ENCODE measurements at places on chromosomes 7 and 10. TPM values are rescaled to one million over a fixed set of nuclear protein-coding genes. Genes with fewer than 3 reads are reported as not detected.

- no peak for DNase-seq
These were observed 94.2 kb upstream of the CXCL12 start for GRCh38 chr10:44478876-44479705.

PRPS1L1 gene
- not detected for polyA plus RNA-seq

- DNase-seq: no peak
These were observed 91.6 kb downstream of the ETV1 start for GRCh38 chr7:13897819-13898218.

DNA sequence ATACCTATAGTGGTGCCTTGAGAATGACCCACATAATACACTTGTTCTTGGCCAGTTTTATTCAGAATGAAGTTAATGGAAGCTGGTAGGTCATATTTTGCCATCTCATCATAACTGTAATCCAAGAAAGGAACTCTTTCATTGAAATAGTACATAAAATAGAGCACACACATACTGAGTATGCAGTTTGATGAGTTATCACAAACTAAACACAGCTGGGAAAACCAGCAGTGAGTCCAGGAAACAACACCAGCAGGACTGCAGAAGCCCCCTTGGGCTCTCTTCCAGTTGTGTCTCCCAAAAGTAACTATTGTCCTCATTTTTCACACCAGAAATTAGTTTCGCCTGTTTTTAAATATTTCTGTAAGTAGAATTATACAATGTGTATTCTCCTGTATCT, 19.8 kb upstream of the CH25H start:
- no peak for DNase-seq

EXOC6 gene
- polyA plus RNA-seq: 5.8 TPM

DNA sequence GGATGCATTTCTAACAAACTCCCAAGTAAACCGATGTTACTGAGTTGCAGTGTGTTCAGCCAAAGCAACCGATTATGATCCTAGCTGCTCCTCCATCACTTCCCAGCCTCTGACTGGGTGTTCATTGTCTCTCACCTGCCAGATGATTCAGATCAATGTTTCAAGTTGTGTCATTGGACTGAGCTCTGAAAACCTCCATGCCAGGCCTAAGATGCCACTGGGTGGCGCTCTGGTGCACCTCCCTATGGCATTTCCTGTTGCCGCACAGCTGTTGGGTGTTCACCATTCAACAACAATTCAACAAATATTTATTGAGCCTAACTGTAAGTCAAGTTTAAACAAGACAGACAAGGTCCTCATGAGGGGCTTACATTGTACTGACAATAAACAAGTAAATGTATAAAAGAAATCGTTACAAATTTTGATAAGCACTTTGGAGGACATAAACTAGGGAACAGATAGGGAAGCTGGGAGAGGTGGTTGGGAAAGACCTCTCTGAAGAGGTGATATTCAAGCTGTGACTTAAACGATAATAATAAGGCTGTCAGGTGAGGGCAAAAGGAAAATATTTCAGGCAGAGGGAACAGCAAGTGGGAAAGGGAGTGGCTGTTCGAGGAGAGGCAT, 22.8 kb downstream of the RGR start:
- DNase-seq: peak; percentile 21

LCOR gene
- 4.7 TPM for polyA plus RNA-seq

SERPINE1 gene
- 595 TPM for polyA plus RNA-seq

STEAP2 gene
- polyA plus RNA-seq: 4.1 TPM

DNA sequence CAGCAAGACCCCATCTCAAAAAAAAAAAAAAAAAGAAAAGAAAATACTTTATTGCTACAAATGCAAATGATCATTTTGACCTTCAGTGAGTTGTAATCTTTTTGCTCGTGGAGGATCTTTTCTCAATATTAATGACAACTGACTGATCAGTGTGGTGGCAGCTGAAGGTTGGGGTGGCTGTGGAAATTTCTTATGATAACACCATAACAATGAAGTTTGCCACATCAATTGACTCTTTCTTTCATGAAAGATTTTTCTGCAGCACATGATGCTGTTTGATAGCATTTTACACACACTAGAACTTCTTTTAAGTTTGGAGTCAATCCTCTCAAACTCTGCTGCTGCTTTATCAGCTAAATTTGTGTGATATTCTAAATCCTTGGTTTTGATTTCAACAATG, 12.4 kb upstream of the CCDC7 start:
- DNase-seq: no peak

SLC16A12 gene
- polyA plus RNA-seq: 4.3 TPM

HGF gene
- polyA plus RNA-seq: 0.42 TPM

GRCh38 chr7:641269-641671, 85.2 kb upstream of the DNAAF5 start:
- DNase-seq: no peak

- no peak for DNase-seq
These were observed 32.2 kb upstream of the AQP1 start for GRCh38 chr7:30879139-30880124.

GRCh38 chr10:69217119-69217754, 2.9 kb upstream of the HKDC1 start:
- no peak for DNase-seq

DNA sequence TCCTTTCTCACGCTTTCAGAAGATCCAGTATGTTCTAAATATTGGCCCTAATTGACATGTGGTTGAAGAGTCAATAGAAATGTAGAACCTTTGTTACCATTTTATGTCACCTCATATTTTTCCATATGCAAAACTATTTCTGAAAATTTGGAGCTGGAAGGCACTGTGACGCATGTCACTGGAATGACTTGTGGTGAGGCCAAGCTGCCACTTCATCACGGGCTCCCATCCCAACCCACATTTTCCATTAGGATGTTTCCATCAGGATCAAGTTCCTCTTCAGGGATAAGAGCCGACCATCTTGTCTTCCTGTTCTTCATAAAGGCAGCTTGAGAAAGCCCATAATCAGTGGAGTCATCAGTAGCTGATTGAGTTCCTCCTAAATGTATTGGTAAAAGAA, 1241.7 kb downstream of the GATA3 start:
- DNase-seq: no peak

DNA sequence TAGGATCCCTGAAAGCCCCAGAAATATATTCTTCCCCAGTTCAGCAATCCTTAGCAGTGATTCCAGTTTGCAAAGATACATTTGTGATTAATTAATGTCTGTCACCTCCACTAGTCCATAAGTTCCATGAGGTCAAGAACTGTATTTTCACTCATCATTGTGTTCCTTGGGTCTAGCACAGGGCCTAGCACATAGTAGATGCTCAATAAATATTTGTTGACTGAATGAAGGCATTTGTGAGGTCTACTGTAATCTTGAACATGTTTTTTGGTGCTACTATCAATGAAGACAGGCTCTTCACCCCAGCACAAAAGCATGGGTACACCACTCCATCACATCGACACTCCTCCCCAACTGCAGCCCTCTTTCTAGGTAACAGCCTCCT, 30.8 kb upstream of the PAX2 start:
- no peak for DNase-seq

DNA sequence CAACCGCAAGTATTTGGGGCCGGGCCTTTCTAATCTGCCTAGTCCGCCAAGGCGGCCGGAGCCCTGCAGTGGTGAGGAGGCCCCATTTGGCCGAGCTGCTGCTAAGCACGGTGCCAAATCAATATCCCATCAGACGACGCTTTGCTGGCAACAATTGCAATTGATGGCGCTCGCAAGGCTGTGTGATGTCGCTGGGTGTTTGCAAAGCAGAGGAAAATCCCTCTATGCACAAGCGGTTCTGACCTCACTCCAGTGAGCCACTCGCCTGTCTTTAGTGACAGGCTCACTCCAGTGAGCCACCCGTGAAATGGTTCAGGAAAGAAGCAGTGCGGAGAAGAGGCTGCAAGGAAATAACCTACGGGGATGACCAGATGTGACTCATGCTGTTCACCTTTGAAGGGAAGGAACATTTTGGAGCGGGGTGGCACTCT, 18.3 kb upstream of the PDE1C start:
- no peak for DNase-seq

- no peak for DNase-seq
These were observed 695.5 kb downstream of the GRM8 start for GRCh38 chr7:126557271-126557670.

NPC1L1 gene
- 0.03 TPM for polyA plus RNA-seq

SAMD9 gene
- 1.4 TPM for polyA plus RNA-seq

TET1 gene
- polyA plus RNA-seq: 0.27 TPM

DNA sequence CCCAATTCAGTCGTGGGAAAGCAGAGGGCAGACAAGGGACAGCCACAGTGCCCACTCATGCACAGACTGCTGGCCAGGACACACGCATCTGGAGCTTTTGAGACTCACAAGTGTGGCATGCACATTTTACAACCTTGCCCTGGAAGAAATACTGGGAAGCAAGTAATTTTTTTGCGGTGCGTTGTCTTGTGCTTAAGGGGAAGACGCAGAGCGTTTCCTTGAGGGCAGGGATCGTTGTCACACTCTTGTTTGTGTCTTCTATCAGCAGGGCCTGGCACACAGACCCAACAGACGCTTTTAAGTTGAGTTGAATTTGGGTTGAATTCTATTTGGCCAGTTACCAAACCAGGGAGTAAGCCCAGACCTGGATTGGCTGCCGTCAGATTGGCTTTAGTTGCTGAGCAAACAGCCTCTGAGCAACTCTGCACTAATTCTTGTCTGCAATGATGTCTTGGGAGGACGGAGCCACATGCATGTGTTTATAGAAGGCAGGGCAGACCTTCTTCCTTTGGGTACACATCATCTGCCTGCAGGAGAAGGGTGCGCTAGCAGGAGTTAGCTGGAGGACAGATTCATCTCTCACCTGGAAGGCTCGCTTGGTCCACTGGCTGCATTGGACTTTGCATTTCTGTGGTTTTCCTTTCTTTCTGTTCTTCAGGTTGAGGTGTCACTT, 38.4 kb downstream of the IL2RA start:
- no peak for DNase-seq

CFAP69 gene
- 1.0 TPM for polyA plus RNA-seq

DNA sequence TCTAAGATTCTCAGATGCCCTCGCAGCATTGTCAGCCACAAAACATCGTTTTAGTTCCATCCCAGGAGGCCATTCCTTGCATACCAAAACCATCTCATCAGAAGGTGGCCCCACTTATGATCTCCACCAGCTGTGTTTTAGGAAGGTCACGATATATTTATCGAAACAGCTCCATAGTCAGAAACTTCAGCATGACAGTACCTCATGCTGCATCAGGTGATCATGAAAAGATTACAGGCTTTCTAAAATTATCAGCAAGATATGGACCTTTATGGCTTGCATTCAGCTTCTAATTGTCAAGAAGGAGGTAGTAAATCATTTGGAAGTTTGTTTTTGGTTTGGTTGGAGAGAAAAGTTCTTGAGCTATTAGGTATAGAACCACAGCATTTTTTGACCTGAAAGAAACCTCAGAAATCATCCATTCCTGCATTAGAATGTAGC, 20.0 kb downstream of the JAZF1 start:
- DNase-seq: no peak

DNA sequence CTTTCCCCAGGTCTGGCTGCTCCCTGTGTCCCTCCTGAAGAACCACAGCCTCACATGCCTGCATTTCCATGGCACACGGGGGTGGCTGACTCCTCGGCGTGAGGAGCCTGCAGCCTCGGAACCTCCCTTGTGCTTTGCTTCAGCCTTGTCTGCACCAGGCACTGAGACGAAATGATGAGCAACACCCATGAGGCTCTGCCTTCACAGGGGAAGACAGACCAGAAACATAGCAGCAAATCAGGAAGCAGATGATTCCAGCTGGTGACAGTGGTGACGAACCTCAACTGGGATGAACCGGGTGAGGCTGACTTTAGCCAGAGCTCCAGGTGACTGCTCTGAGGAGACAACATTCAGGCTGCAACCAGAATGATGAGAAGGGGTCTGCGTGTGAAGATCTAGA, 84.5 kb upstream of the SMNDC1 start:
- no peak for DNase-seq

GARS1 gene
- polyA plus RNA-seq: 48.5 TPM

NUTM2E gene
- not detected for polyA plus RNA-seq

DNA sequence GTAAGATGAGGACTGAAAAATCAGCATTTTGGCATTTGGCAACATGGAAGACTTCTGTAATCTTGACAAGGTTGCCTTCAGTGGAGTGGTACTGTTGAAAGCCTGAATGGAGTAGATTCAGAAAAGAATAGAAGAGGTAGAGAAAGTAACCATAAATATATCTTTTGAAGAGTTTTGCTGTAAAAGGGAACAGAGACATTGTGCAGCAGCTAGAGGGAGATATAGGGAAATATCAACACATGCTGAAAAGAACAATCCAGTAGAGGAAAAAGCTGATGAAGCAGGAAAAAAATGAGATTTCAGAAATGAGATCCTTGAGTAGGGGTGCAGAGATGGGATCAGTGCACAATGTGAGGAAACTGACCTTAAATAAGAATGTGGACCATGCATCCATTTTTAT, 60.0 kb downstream of the RAPGEF5 start:
- DNase-seq: no peak

GRCh38 chr10:11823122-11823988, at the start of gene PROSER2:
TSS of gene PROSER2 (plus strand) at chr10:11823356. CDS start at chr10:11852078, 28,722 bp downstream.
- peak; percentile 69 for DNase-seq

GRCh38 chr7:78716876-78717275, 736.6 kb downstream of the MAGI2 start:
- DNase-seq: no peak

DNA sequence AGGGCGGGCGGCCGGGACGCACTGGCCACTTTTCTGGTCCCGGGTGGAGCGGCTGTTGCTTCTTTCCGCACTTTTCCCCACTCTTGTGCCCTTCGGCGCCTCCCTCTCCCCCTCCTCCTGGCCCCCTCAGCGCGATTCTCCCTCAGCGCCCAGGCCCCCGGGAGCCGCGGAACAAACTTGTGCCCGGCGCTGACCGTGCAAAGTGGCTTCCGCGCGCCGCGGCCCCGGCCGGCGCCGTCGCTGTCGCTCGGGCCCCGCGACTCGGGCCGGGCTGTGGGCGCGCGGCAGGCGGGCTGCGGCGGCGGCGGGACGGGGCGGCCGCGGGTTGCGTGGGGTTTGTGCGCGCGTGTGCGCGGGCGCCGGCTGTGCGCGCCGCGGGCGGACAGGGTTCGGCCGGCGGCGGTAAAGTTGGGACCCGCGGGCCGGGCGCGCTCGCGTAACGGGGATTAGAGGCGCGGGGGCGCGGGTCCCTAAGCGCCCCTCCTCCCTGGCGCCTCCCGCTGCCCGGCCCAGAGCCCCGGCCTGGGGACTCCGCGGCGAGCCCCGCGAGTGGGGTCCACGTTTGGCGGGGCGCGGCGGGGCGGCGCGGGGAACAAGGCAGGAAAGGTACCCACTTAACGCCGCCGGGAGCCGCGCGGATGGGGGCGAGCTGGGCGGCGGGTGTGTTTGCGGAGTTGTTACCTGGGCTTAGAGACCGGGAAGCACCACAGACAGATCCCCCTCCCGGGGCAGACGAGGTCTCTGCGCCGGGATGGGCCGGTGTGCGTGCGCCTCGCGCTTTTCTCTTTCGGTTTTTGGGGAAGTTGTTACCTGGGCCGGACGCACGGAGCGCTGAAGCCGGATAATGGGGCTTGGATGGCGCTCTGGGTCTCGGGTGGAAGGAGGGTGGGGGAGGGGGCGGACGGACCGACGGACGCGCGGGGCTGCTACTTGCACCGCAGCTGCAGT, 860 bp downstream of the ZEB1 start:
- peak; percentile 46 for DNase-seq

- DNase-seq: no peak
These were observed 468.6 kb upstream of the ZMIZ1 start for GRCh38 chr10:78600121-78600665.

All from heart left ventricle (tissue), 16 donors.